ENCODE measurements at places on chromosomes 2 and 18.
A peak's percentile ranks its signal among the peaks of the same experiment; 100 is the strongest.

- peak overlapping the region; percentile 17 for H3K4me3 ChIP-seq
- H3K27ac ChIP-seq, result no peak overlapping the region
- H3K36me3 ChIP-seq, result no peaks in the 10 kb centered on the region
- H3K27me3 ChIP-seq, result no peaks in the 10 kb centered on the region
Observed at GRCh38 chr2:127197475-127198385, 22.4 kb downstream of the CYP27C1 start.

DNA sequence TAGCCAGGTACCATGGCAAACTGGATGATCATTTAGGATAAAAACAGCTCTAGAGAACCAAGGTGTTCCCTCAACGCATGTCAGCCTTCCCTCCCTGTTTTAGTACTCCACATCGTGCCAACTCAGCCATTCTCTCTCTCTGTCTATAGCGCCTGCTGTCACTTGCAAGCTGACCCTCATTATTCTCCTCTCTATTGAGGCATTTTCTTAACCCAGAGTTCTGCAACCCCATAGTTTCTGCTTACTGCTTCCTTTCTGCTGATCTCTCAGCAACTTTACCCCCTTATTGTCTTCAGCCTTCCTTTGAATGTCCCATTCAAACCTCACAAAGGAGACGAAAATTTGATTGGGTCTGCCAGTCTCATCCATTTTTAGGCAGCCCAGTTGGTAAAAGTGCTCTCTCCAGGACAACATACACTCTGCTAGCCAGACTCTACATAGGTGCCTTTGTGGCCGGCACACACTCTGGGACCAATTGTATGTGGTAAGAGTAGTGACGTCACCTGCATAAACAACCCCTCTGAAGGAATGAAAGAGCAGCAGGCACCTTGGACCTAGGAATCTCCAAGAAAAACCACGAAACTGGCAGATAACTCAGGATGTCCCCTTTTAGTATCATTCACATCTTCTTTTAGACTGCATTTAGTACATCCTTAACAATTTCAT, 367.2 kb upstream of the KCNH7 start:
- H3K27ac ChIP-seq, result no peak overlapping the region
- H3K36me3 ChIP-seq, result no peaks in the 10 kb centered on the region
- no peaks in the 10 kb centered on the region for H3K27me3 ChIP-seq
- no peak overlapping the region for H3K4me3 ChIP-seq
- DNase-seq, result no peak

GRCh38 chr2:31366733-31367132, 47.8 kb downstream of the XDH start:
- no peaks in the 10 kb centered on the region for H3K4me1 ChIP-seq
- no peaks in the 10 kb centered on the region for H3K27me3 ChIP-seq
- no peak overlapping the region for H3K4me3 ChIP-seq
- DNase-seq, result no peak
- no peak overlapping the region for H3K27ac ChIP-seq

GRCh38 chr2:59961746-59962145, 591.7 kb downstream of the BCL11A start:
- H3K27me3 ChIP-seq, result no peaks in the 10 kb centered on the region
- H3K4me1 ChIP-seq, result no peaks in the 10 kb centered on the region
- no peak overlapping the region for H3K4me3 ChIP-seq
- no peak for DNase-seq
- H3K36me3 ChIP-seq, result no peaks in the 10 kb centered on the region

DNA sequence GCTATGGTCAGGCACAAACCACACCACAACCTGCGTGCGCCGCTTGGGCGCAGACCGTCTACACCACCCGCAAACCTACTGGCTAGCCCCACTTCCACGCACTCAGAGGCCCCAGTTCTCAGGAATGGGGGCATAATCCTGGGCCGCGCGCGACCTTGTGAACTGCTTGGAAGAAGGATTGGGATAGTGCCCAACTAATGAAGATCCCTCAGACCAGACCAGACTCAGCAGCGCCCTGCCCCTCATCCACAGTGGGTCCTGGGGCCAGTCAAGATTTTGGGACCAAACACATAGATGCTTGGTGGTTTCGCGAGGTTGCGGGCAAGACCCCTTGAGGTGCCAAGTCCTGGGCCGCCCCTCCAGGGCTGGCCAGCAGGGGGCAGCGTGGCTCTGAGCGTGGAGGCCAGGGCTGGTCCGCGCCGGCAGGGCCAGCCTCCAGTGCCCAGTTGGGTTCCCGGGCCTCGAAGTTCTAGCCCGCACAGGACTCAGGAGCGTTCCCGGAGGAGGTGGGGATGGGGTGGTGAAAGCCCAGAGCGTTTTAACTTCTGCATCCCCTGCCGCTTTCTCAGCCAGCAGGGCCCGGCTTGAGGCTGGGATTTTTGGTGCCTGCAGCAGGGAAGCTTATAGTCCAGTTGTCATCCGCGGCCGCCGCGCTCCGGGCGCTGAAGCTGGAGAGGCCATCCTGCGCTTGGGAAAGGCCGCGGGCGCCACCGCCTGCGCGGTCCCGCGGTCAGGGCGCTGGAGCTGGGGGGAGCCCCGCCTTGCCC, 8.3 kb downstream of the OSR1 start:
- no peak overlapping the region for H3K27ac ChIP-seq
- H3K27me3 ChIP-seq, result peaks cover 68% of the 10 kb centered on the region
- no peak for DNase-seq
- H3K36me3 ChIP-seq, result no peaks in the 10 kb centered on the region
- H3K4me1 ChIP-seq, result peaks cover 48% of the 10 kb centered on the region
- no peak overlapping the region for H3K4me3 ChIP-seq

DNA sequence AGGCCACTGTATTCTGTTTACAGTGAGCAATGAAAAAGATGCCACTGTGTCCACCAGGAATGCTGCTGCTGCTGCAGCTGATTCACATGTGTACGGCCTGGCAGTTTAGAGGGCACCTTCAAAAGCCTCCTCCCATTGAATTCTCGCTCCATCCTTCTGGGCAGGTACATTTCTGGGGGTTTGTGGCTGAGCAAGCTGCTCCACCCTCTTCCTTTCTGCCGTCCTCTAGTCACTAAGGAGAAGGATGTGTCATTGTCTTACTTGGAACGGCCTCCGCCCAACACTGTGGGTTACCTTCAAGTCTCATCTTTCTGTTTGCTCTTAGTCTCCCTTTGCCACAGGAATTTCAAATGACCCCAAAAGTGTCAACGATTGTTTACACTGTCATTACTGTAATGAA, 182.0 kb downstream of the ZBTB7C start:
- H3K4me1 ChIP-seq, result peaks cover 35% of the 10 kb centered on the region
- H3K27ac ChIP-seq, result no peak overlapping the region
- no peak for DNase-seq
- no peaks in the 10 kb centered on the region for H3K27me3 ChIP-seq
- H3K36me3 ChIP-seq, result no peaks in the 10 kb centered on the region
- no peak overlapping the region for H3K4me3 ChIP-seq

DNA sequence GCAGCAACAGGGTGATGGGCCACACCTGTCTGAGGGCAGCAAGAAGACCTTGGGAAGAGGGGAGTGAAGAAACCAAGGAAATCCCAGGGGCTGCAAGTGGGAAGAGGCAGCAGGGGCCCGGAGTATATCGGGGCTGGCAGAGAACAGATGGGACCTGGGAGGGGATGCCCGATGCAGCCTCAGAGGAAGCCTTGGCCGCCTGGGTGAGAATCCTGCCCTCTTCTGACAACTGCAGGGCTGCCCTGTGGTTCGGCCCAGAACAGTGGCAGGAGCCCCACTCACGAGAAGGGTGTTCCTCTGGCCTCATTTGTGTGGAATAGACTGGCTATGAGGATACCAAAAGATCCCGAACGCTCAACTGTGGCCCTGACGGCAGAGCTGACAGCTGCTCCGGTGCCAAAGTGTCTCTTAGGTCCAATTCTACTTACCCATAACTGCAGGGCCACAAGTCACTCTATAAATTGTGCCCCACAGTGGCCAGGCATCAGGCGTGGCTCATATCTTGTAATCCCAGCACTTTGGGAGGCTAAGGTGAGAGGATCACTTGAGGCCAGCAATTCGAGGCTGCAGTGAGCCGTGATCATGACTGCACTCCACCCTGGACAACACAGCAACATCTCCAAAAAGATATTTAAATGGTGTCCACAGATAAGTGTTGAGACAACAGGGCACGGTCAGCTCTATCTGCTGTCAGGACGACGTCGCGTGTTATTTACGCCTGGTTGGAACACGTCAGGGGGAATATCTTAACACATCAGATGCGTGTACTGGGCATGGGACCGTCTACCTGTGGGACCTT, 23.6 kb upstream of the ID2 start:
- H3K27ac ChIP-seq, result no peak overlapping the region
- no peak for DNase-seq
- H3K27me3 ChIP-seq, result no peaks in the 10 kb centered on the region
- no peak overlapping the region for H3K4me3 ChIP-seq
- peaks cover 5% of the 10 kb centered on the region for H3K4me1 ChIP-seq

DNA sequence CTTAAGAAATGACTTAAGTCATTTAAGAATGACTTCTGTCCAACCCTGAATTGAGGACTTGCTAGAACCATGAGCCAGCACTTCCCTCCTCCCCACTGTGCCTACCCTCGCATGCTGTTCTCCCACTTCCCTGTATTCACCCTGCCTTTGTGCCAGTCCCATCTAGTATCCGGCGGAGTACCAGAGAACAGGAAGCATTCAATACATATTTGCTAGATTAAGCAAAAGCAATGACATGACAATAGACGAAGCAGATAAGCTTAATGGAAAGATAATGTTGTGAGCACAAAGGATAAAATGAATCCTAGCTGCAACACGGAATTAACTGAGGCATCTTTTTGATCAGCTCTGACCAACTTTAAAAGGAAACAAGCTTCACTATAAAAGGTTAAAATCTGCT, 328.5 kb downstream of the TDRD15 start:
- no peak for DNase-seq
- H3K27ac ChIP-seq, result no peak overlapping the region
- H3K4me1 ChIP-seq, result no peaks in the 10 kb centered on the region
- no peaks in the 10 kb centered on the region for H3K36me3 ChIP-seq
- no peaks in the 10 kb centered on the region for H3K27me3 ChIP-seq
- no peak overlapping the region for H3K4me3 ChIP-seq

- H3K27me3 ChIP-seq, result peaks cover 30% of the 10 kb centered on the region
- H3K36me3 ChIP-seq, result no peaks in the 10 kb centered on the region
- DNase-seq, result no peak
- no peak overlapping the region for H3K27ac ChIP-seq
- no peak overlapping the region for H3K4me3 ChIP-seq
Observed at GRCh38 chr2:150482111-150482510, 5.4 kb downstream of the RND3 start.

DNA sequence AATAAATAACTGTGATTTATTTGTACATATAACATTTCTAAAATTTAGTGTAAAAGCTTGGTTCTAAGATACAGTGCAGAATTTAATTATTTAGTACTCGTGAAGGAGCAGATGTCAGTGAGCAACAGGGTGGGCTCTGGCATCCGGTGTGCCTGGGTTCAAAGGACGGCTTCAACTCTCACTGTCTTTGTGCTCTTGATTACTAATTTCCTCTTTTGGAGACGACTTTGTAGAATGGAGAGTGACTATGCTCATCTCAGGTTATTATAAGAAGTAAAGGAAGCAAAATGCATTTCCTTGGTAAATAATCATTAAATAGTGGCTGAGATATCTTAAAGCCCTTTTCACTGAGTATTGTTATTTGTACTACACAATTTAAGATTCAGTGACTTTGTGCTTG, 271.7 kb downstream of the ASXL3 start:
- H3K4me1 ChIP-seq, result no peaks in the 10 kb centered on the region
- H3K27me3 ChIP-seq, result no peaks in the 10 kb centered on the region
- no peaks in the 10 kb centered on the region for H3K36me3 ChIP-seq
- DNase-seq, result no peak
- no peak overlapping the region for H3K27ac ChIP-seq

Measured in CD4-positive, alpha-beta T cell (primary cell).